ENCODE measurements at places on chromosomes 11 and 22. TPM values are rescaled to one million over a fixed set of nuclear protein-coding genes. Genes with fewer than 3 reads are reported as not detected.

RTN4RL2 gene
- total RNA-seq, result 0.21 TPM

ANO9 gene
- total RNA-seq, result 2.1 TPM

PATE4 gene
- not detected for total RNA-seq

PRDX5 gene
- 169 TPM for total RNA-seq

OR51B2 gene
- total RNA-seq, result 1.0 TPM

PTGDR2 gene
- total RNA-seq, result 1.3 TPM

MGAT3 gene
- total RNA-seq, result 2.9 TPM

HBB gene
- 162 TPM for total RNA-seq

Measured in tongue (tissue), 3 donors.